ENCODE measurements at places on chromosomes 12 and 14. TPM values are rescaled to one million over a fixed set of nuclear protein-coding genes. Genes with fewer than 3 reads are reported as not detected.

The CYP27B1 gene
- total RNA-seq, result 4.3 TPM

The CMA1 gene
- total RNA-seq, result not detected

The SERPINA9 gene
- not detected for total RNA-seq

The DYRK2 gene
- 35.8 TPM for total RNA-seq

The IL23A gene
- 30.9 TPM for total RNA-seq

The ADAM20 gene
- 0.14 TPM for total RNA-seq

The BDKRB1 gene
- total RNA-seq, result 0.17 TPM

The CFAP73 gene
- total RNA-seq, result not detected

The KLRC4 gene
- total RNA-seq, result not detected

The STAT2 gene
- total RNA-seq, result 125 TPM

The TROAP gene
- total RNA-seq, result 10.3 TPM

Measured in kidney epithelial cell (primary cell).